PC-9 (cell line): ENCODE measurements at places on chromosomes 13 and 19.

GRCh38 chr13:34037636-34038540 lies 219.9 kb downstream of the RFC3 start:
- no peak for DNase-seq

- peak; percentile 70 for DNase-seq
These were observed 1.2 kb upstream of the EEF2 start for GRCh38 chr19:3986260-3987041.

DNA sequence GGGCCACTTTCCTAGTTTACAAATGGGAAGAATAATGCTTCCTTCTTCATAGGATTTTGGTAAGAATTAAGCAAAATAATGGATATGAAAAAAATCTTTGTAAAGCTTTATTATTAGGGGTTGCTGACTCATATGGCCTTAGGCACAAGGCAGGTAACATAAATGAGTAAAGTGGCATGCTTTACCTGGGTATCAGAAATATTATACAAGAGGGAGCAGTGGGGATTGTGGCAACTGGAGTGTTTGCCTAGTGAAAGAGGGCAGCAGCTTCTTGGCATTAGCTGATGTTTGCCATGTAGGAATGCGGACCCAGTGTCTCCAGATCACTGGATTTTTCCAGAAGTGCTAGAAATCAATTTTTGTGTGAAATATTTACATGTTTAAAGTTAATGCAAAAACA lies 19.5 kb downstream of the WDFY2 start:
- peak; percentile 61 for DNase-seq

GRCh38 chr19:55165952-55166529 lies 372 bp downstream of the DNAAF3 start:
- DNase-seq, result peak; percentile 89
